Activated CD8-positive, alpha-beta memory T cell treated with anti-CD3 and anti-CD28 coated beads, Interleukin-2, amount 10 ng/mL, durations not matched to agents 7 days and 5 days (primary cell): ENCODE measurements at places on chromosomes 5 and 9. TPM values are rescaled to one million over a fixed set of nuclear protein-coding genes. Genes with fewer than 3 reads are reported as not detected.

Gene LCN12
- total RNA-seq: 0.68 TPM

Gene MLANA
- total RNA-seq: not detected

Gene NACC2
- total RNA-seq: 9.7 TPM

Gene DNAI1
- not detected for total RNA-seq

Gene PCDHGA1
- total RNA-seq: not detected

Gene ENTPD2
- not detected for total RNA-seq

Gene PAPPA
- not detected for total RNA-seq

Gene WHRN
- 6.5 TPM for total RNA-seq

Gene NUDT12
- not detected for total RNA-seq

Gene NPM1
- 1,897 TPM for total RNA-seq

Gene SUSD1
- 21.2 TPM for total RNA-seq

Gene GABRA1
- total RNA-seq: not detected

Gene DIPK1B
- total RNA-seq: not detected

Gene FAM78A
- 76.8 TPM for total RNA-seq

Gene PRSS3
- total RNA-seq: not detected

Gene DRD1
- not detected for total RNA-seq

Gene SEMA5A
- total RNA-seq: not detected

Gene ANKDD1B
- not detected for total RNA-seq

Gene PTBP3
- 152 TPM for total RNA-seq

Gene STARD4
- 58.3 TPM for total RNA-seq

Gene CAMK4
- 77.4 TPM for total RNA-seq

Gene RLN2
- total RNA-seq: 2.1 TPM

Gene SPINK13
- not detected for total RNA-seq

Gene ANXA2R
- 32.0 TPM for total RNA-seq

Gene DNM1
- total RNA-seq: 0.40 TPM

Gene GRK6
- 112 TPM for total RNA-seq

Gene PSD2
- not detected for total RNA-seq

Gene KIF24
- 9.3 TPM for total RNA-seq

Gene ANKRD33B
- total RNA-seq: 6.8 TPM

Gene SPATA31A6
- not detected for total RNA-seq

Gene PANK3
- 47.9 TPM for total RNA-seq

Gene TLX3
- total RNA-seq: not detected

Gene PFN3
- total RNA-seq: not detected

Gene SLC6A7
- total RNA-seq: not detected

Gene GDA
- total RNA-seq: not detected

Gene INSL4
- not detected for total RNA-seq

Gene SLC6A3
- total RNA-seq: 0.07 TPM

Gene WNT8A
- total RNA-seq: not detected
